HuH-7.5 (cell line): ENCODE measurements at places on chromosomes 5 and 9.

GRCh38 chr5:177362610-177363507 lies 5.1 kb downstream of the RGS14 start:
- DNase-seq: peak; percentile 90

GRCh38 chr5:142286111-142286510 lies 38.7 kb downstream of the SPRY4 start:
- DNase-seq: no peak

DNA sequence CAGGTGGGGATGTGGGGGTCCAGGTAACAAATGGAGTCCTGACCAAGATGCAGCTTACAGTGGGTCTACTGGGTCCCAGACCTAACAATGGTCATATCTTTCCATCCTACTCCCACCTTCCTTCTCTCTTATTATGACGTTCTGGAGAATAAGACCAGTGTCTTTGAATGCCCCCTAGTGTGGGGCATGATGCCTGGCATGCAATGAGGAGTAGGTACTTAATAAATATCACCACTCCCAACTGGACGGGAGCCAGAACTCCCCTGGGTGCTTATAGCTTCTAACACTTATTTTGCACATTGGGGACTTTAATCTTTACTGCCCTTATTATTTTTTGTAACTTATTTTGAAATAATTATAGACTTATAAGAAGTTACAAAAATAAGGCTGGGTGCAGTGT lies 98.2 kb downstream of the NDFIP1 start:
- no peak for DNase-seq

- DNase-seq: peak; percentile 70
Measured at GRCh38 chr5:168679515-168679920, 100.3 kb upstream of the PANK3 start.

- no peak for DNase-seq
Measured at GRCh38 chr9:125730168-125730567, 17.0 kb upstream of the PBX3 start.

DNA sequence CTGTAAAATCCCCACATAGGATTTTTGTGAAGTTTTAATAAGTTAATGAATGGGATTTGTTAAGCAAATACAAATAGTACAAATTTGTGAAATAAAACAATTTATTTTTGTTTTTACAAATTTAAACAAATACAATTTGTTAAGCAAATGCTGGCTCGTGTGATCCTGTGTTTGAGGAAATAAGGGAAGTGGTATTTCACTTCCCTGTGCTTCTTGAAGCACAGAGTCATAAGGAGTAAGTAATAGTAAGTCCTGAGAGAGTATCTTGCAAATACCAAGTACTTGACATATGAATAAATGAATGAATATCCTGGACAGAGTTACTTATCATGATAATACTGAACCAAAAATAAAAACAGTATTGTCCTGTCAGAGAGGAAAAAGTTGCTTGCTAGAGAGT lies 9.1 kb downstream of the SMIM3 start:
- no peak for DNase-seq

DNA sequence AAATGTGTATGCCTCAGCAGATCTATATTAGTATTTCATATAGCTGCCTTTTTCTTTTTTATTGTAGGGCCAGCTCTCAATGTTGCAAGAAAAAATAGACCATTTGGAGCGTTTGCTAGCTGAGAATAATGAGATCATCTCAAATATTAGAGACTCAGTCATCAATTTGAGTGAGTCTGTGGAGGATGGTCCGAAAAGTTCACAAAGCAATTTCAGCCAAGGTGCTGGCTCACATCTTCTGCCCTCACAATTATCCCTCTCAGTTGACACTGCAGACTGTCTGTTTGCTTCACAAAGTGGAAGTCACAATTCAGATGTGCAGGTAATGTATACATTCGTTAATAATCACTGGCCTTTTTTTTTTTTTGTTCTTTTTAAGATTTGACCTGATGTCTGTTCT lies 23.7 kb downstream of the MAN2A1 start:
- DNase-seq: no peak

DNA sequence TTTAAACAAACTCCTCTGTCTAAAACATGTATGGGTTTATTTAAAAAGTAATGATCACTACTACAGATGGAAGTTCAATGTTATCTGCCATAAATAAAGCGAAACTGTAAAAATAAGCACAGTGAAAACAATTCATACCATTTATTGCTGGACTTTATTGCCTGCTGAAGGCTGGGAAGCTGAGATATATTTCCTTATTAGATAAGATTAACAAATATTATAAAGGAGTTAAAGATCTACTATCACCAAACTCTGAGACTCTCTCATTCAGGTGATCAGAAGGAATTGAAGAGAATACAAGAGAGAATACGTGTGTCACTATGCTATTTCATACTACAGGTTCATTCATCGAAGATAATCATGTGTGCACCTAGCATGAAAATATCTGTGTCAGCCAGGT lies 190.9 kb upstream of the ATP10B start:
- DNase-seq: no peak
